Upper lobe of left lung (tissue), 6 donors: ENCODE measurements at places on chromosomes 3 and 15.

- DNase-seq = no peak
These were observed 51.7 kb upstream of the ACP3 start for GRCh38 chr3:132265488-132265887.

GRCh38 chr3:151011427-151011826 lies 38.9 kb upstream of the CLRN1 start:
- DNase-seq = no peak

GRCh38 chr15:41801850-41802455 lies 25.9 kb upstream of the JMJD7 start:
- DNase-seq = no peak

DNA sequence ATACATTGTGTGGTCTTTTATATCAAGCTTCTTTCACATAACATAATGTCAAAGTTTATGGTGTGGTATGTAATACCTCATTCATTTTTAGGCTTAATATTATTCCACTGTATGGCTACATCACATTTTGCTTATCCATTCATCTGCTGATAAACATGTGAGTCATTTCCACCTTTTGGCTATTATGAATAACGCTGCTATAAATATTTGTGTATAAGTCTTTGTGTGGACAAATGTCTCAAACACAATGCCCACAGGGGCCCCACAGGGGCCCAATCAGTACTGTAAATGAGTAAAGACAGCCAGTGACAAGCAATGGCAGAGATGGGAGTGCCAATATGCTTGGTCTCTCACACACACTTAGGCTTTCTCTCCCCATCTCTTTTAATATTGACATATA lies 54.2 kb downstream of the PIK3R4 start:
- no peak for DNase-seq

GRCh38 chr3:134769287-134769868 lies 25.7 kb upstream of the EPHB1 start:
- DNase-seq = no peak

GRCh38 chr3:25604107-25604805 lies 60.5 kb downstream of the TOP2B start:
- DNase-seq = no peak

- DNase-seq = no peak
These were observed 55.4 kb downstream of the OCA2 start for GRCh38 chr15:28043691-28044091.

- no peak for DNase-seq
These were observed 3.9 kb downstream of the ITIH3 start for GRCh38 chr3:52798376-52798977.

DNA sequence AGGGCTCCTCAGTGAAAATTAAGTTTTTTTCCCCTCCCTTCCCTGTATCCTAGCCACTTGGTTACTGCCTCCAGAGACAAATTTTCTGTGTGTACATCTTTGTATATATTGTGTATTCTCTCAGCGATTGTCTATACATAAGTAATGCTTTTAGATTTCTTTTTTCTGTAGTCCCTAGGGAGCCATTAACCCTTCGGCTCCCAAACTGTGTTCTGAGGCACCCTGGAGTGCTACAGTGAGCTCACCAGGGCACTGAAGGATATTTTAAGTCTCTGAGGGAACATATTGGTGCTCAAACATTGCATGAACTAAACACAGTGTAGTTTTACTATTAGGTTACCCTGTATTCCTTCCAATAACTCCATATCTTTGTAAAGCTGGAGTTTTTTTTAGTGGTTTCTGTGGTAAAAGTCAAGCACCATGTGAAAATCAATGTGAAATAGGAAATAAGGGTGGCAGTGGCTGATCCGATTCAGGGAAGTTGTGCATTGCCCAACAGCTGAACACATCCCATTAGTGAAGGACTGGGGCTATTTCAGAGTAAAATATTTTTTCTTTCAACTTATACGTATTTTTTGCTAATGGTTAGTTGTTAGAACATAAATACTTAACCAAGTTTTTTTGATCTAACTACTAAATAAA lies 43.0 kb downstream of the USP13 start:
- DNase-seq = no peak

DNA sequence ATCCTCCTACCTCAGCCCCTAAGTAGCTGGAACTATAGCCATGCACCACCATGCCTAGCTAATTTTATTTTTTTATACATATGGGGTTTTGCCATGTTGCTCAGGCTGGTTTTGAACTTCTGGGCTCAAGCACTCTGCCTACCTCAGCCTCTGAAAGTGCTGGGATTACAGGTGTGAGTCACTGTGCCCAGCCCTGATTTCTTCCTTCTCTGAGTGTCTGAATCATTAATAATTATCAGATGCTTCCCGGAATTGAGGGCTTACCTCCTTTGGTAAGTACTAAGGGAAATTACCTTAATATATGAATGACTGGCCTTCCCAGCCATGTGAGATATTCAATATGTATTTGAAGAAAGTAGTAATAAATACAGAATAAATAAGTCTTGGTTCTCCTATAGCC lies 7.2 kb downstream of the CLPX start:
- no peak for DNase-seq

DNA sequence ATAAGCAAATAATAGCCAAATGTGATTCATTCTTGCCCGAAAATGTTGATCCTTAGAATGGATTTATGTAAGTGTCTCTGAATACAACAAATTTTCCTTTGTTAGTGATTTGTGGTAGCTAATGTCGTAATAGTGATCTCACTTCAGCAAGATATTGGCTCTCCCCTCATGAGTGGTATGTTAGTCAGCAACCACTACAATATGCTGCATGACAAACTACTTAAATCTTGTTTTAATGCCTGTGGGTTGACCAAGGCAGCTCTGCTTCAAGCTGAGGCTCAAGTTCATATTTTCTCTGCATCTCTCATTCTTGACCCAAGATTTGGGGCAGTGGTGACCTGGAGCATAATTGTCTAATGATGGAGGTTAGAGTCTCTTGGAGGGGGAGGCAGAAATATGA lies 49.8 kb upstream of the GALNT15 start:
- DNase-seq = no peak

DNA sequence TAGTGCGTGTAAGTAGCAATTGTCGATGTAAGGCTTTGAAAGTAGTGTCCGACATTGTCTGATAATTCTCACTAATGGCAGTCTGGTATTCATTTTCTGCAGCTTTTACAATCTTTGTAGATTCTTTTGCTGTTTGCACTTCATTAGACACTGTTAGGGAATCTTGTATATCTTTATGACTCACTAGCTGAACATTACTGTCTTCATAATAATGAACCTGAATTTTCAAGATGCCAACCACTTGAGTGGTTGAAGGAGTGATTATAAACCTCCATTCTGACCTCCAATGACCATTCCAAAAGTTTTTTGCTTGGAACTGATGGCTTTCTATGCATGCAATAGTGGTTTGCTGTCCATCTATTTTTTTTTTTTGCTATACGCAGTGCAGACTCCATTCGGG lies 76.4 kb upstream of the MFGE8 start:
- DNase-seq = no peak

DNA sequence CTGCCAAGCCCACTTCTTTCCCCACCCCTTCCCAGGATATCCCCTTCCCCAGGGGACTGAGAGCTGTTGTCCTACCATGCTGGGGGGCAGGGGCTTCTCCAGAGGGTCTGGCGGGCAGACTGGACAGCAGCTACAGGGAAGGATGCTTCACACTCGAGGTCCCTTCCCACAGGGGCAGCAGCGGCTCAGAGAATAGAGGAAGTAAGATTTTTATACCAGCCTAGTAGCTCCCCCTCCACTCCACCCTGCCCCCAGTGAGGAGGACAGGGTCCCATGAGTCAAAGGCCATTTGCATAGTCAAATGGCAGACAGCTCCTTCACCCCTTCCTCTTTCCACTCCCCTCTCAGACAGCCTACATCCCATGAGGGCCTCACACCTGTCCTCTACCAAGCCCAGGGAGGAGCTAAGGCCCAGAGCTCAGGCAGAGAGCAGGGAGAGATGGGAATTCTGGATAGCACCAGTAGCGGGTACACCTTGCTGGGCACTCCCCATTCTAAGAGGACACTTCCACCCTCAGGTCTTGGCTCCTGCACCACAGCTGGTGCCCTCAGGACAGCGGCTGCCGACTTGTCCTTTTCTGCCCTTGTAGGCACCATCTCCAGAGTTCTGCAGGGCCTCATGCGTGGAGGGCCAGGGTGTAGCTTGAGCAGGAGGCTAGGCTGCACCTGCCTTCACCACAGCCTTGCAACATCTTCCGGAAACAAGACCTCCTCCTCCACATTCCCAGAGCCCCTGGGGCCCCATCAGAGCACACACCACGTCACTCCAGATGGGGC lies at the start of gene TLR9:
TSS of gene TLR9 (minus strand) at position 194 of the 777 bp plus-strand sequence. CDS start at position 78, 116 bp downstream.
- no peak for DNase-seq

- no peak for DNase-seq
These were observed 97.4 kb downstream of the WNT7A start for GRCh38 chr3:13782501-13782900.

- no peak for DNase-seq
These were observed 13.9 kb downstream of the OR5H15 start for GRCh38 chr3:98180319-98180890.

- DNase-seq = no peak
These were observed 675 bp downstream of the BRPF1 start for GRCh38 chr3:9732080-9732739.

DNA sequence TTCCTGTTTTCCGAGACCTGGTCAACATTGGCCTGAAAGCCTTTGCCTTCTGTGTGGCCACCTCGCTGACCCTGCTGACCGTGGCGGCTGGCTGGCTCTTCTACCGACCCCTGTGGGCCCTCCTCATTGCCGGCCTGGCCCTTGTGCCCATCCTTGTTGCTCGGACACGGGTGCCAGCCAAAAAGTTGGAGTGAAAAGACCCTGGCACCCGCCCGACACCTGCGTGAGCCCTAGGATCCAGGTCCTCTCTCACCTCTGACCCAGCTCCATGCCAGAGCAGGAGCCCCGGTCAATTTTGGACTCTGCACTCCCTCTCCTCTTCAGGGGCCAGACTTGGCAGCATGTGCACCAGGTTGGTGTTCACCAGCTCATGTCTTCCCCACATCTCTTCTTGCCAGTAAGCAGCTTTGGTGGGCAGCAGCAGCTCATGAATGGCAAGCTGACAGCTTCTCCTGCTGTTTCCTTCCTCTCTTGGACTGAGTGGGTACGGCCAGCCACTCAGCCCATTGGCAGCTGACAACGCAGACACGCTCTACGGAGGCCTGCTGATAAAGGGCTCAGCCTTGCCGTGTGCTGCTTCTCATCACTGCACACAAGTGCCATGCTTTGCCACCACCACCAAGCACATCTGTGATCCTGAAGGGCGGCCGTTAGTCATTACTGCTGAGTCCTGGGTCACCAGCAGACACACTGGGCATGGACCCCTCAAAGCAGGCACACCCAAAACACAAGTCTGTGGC lies 16.9 kb downstream of the TMEM43 start:
- no peak for DNase-seq

GRCh38 chr3:69695443-69695842 lies 43.8 kb upstream of the MITF start:
- no peak for DNase-seq

- peak; percentile 54 for DNase-seq
These were observed 37.5 kb downstream of the TGFBR2 start for GRCh38 chr3:30643763-30644462.

- no peak for DNase-seq
These were observed 339.1 kb upstream of the POU1F1 start for GRCh38 chr3:87615506-87615905.

DNA sequence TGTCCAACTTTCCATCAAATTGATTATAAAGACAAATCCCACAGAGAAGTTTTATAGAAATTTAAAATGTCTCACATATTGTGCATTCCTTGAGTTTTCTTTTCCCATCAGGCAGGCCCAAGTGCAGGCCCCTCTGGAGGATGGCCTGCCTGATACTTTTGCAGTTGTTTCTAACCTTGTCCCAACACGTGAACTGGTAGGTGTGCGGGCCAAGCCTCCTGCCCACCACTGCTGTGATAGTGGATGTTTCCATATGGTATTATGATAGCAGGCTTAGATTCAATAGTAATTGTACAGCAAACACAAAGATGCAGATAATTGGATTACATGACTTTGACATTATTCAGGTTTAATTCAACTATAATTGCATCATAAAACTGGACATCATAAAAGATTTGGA lies 1.4 kb downstream of the P2RY12 start:
- DNase-seq = no peak

DNA sequence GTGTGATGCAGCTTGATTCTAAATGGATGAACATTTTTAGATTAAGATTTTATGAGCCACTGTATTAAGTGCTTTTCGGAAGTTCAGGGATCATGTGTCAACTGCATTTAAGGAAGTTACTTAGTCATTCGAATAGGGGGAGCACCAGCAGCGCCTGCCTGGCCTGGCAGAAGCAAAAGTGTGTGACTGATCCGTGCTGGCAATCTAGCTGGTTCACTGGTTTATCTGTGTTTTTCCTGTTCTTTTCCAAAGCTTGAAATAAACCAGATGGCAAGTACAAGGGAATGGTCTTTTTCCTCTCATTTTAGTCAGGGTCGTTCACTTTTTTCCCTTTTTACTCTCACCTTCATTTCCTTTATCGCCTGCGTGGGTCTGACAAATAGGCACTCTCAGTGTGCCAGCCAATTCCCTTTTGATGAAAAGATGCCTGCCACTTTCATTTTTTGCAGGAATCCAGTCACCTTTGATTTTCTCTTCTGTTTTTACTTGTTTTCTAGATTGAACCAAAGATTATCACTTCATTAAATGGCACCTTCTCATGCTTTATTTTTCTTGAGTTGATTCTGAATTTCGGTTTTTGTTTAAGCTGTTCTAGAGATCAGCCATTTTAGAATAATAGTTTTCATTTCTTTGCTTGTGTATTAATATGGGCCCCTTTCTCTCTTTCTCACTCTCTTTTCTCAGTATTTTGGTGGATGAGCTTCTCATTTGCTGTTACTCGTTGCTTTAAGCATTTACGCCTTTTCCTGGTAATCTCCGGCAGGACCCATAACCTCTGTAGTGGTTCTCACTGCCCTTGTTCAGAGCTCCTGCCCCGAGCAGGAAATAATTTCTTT lies 2.8 kb downstream of the ABHD2 start:
- DNase-seq = peak; percentile 91

DNA sequence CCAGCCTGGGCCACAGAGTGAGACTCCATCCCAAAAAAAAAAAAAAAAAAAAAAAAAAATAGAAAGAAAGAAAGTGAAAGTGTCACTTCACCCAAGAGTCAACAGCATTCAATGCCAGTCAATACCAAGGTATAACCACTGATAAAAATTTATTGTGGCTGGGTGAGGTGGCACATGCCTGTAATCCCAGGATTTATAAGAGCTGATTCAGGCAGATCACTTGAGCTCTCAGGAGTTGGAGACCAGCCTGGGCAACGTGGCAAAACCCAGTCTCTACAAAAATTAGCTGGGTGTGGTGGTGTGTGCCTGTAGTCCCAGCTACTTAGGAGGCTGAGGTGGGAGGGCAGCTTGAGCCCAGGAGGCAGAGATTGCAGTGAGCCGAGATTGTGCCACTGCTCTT lies 46.5 kb upstream of the PIK3CB start:
- no peak for DNase-seq

DNA sequence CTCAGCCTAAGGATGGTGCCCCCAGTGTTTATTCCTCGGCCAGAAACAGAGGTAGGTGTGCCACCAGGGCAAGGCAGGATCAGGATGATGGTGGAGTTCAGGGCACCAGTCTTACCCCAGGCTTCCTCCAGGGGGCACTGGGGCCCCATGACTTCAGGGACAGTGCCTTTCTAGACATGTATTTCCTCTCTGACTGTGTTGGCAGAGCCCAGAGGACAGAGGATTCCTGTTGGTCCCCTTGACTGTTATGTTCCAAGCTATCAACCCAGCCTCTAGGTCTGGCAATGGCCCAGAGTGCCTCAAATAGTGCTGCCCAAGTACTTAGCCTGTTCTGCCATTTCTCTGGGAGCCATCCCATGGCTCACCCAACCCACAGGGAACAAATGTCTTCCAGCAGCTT lies 2.8 kb downstream of the HEMK1 start:
- no peak for DNase-seq

- no peak for DNase-seq
These were observed 6.8 kb upstream of the GAP43 start for GRCh38 chr3:115616461-115616860.

GRCh38 chr3:128495435-128495970 lies 2.5 kb upstream of the GATA2 start:
- DNase-seq = peak; percentile 17
